ENCODE measurements at places on chromosomes 6 and 20.

- DNase-seq, result no peak
These were observed 32.2 kb downstream of the ILRUN start for GRCh38 chr6:34664256-34664971.

- DNase-seq, result no peak
These were observed 33.3 kb downstream of the CST9L start for GRCh38 chr20:23534801-23535593.

- DNase-seq, result no peak
These were observed 13.3 kb downstream of the IRF4 start for GRCh38 chr6:404685-405423.

- no peak for DNase-seq
These were observed 30.0 kb upstream of the ARHGAP18 start for GRCh38 chr6:129740013-129740412.

GRCh38 chr6:134422426-134423231 lies 104.7 kb upstream of the SGK1 start:
- DNase-seq, result no peak

- DNase-seq, result no peak
These were observed 123.1 kb downstream of the OLIG3 start for GRCh38 chr6:137370871-137371633.

DNA sequence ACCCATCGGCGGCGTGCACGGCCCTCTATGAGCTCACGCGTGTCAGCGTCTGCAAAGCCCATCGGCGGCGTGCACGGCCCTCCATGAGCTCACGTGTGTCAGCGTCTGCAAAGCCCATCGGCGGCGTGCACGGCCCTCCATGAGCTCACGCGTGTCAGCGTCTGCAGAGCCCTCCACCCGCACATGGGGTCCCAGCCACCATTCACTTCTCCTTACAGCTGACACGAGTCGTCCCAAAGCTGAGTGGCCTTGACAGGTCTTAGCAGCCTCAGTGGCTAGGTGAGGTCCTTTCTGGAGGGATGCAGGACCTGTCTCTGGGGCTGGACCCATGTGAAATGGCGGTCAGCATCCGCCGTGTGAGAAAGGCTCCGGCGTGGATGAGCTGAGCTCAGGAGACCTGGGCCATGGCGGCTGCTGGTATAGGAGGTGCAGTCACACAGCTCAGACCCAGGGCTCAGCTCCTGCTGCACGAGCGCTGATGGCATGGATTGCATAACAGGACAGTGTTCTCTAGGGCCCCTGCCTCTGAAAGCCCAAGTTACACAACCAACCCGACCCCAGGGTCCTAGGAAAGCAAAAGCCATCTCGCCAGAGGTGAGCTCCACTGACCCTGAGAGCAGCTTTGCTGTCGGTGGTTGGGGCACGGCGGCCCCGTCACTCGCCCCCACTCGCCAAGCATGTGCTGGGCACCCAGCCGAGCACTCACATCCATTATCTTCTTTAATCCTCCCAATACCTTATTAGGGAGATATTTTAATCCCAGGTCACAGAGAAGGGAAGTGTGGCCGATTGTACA lies 38.9 kb downstream of the DLL1 start:
- DNase-seq, result no peak

GRCh38 chr6:84665401-84665800 lies 99.0 kb downstream of the TBX18 start:
- DNase-seq, result no peak

DNA sequence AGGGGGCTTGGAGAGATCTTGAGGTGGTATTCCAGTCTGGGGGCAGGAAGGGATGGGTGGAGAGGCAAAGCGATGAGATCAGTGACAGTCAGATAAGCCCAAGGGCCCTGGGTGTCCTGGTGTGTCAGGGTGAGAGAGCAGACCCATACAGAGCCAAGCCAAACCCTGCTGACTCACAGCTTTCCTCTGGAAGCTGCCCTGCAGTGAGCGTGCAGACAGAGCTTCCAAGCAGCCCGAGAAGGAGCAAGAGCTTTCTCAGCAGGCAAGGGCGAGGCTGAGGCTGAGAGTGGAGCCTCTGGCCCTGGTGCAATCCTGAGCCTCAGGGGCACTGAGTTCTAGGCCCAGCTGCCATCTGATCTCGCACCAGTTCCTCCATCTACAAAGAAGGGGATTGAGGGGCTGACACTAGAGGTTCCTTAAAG lies 91.1 kb upstream of the HIVEP1 start:
- DNase-seq, result no peak

GRCh38 chr20:59666586-59666985 lies 62.2 kb downstream of the PHACTR3 start:
- no peak for DNase-seq

DNA sequence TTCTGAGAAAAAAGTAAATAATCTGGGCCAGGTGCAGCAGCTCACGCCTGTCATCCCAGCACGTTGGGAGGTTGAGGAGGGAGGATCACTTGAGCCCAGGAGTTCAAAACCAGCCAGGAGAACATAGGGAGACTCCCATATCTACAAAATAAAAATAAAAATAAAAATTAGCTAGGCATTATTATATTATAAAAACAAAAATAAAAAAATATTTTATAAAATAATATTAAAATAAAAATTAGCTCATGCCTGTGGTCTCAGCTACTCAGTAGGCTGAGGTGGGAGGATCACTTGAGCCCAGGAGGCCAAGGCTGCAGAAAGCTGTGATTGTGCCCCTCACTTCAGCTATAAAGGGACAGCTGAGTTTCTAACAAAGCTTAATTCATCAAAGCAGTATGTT lies 362.9 kb downstream of the SMOC2 start:
- no peak for DNase-seq

- no peak for DNase-seq
These were observed 797 bp upstream of the GNRH2 start for GRCh38 chr20:3042625-3043024.

- no peak for DNase-seq
These were observed 731 bp downstream of the TUBB2B start for GRCh38 chr6:3226481-3227362.

DNA sequence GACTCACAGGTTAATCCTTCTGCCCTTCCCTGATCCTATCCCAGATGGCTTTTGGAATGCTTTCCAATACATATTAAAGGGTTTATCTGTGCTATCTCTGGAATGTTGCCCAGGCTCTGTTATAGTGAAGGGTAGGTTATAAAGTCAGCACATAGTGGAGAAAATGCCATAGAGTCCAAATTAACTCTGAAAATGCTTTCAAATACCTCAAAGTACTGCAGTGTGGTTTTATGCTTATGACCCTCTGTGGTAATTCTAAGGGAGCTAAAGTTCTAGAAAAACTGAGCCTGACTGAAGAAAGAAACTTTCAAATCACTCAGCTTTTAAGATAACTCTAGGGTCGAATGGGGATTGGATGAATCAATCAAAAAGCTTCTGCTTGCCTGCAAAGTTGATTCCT lies 159.8 kb downstream of the PLCB1 start:
- DNase-seq, result no peak

DNA sequence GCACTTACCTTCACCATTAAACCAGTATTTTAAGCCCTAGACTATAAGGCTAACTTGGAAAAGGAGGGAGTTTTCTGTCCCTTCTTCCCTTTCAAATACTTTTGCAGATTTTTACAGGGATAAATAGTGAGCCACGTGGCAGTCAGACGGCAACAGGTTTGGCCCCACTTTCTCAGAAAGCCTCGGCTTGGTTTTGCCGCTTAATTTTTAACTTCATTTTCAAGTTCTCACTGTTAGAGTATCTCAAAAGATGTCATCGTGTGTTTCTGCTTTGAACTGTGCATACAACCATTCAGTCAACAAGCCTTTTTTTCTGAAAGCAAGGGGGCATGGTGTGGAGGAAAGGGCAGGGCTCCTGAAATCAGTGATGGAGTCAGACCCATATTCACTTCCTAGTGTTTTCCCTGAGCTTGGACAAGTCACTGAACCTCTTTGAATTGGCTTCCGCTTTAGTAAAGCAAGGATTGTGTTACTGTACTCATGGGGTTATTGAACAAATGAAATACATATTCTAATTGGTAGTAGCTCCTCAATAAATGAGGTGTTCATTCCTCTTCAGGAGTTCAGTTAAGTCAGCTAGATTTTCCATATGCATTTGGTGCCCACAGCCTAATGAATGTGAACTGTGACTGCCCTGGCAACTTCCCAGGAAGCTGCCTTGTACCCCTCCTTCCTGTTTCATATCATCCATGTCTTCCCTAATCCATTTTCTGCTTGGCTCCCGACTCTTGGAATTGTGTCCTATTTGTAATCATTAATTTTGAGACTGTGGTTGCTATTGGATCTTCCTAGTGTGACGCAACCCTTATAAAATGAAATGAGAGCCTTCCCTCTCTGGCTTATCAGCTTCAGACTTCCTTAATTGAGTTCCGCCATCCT lies at the start of gene SLC17A2:
Gene SLC17A2, minus strand, starts transcription at position 160 of the 879 bp plus-strand sequence. CDS start 4,895 bp downstream, outside the sequence.
- DNase-seq, result no peak

DNA sequence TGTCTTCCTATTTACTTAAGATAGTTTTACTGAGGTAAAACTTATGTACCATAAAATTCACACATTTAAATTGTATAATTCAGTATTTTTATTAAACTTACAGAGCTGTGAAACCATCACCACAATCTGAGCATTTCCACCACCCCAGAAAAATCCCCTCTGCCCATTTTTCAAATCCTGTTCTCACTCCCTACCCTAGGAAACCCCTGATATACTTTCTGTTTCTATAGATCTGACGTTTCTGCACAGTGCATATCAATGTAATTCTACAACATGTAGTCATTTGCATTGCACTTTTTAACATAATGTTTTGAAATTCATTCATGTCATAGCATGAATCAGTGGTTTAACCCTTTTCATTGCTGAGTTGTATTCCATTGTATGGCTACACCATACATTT lies 96.7 kb upstream of the OPRM1 start:
- no peak for DNase-seq

DNA sequence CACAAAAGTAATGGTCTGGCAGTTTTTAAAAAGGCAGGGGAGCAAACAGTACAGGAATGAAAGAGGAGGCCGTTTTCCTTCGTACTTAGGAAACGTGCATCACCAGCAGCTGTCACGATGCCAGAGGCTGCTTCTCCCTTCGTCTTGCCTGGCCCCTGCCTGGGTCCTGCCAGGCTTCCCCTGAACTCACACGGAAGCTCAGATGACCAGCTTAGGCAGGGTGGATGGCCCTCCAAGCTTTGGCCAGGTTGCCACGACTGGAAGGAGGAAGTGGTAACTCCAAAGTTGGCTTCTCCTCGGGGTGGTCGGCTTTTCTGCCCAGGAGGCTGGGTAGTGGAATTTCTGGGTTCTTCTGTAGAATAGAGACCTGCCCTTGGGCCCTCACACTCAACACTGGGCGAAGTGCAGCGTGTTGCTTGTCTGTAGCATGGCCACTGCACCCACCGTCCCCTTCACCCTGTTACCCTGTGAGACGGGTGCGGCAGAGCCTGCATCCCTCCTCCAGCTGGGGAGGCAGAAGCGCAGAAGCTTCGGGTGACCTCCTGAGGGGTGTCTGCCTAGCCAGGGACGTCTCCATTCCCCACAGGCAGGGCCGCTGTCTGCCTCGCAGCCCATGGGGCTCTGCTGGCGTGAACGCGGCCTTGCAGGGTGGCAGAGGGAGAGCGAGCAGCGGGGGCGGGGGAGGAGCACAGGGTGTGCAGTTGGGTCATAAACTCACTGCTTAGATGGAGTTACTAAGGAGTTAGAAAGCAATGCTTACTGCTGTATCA lies 18.4 kb upstream of the RBM38 start:
- DNase-seq, result no peak

DNA sequence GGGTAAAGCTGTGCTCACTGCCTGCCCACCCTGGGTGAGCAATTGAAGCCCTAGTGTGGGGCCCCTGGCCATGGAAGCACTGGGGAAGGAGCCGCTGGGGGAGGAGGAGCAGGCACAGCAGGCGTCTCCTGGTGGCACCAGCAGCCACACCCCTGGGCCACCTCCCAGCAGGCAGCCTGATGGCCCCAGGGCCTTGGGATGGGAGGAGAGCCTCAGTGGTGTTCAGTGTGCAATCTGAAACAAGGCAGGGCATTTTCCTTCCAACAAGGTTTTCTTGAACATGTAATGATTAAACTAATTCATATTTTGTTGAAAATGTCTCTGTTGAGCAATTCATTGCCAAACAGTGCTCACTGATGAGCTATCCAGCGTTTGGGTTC lies 151.0 kb downstream of the ZDHHC14 start:
- no peak for DNase-seq

DNA sequence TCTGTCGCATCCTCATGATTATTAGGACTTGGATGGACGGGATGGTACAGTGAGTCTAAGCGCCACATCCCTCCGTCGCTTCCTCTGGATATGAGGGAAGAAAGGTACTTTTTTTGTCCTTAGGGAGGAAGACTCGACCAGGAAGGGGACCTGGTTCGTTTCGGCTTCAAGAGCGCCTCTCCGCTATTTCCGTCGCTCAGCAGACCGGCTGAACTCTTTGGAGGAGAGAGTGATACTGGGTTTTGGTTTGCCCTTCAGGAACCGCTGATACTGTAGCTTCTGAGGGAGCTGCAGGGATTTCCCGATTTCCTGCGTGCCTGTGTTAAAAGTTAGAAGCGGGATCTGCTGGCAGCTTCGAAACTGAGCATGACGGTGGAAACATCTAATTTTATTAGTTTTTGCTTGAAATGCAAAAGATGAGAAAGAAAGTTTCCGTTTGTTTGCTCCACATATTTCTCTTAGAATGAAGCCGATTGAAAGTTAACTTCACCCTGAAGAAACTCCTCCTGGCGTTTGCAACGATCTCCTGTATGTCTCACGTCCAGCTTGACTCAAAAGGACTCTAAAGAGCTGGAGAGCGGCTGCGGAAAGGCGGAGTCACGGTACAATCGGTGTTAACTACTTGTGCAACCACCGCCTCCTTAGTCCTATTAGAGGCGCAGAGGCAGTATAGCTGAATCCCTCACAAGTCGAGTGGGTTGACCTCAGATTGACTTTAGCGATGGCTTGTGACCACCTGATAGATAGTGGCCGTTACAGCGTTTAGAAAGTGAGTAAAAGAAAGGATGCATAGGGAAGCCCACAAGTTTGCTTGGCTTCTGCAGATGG lies 129.4 kb downstream of the TRIM27 start:
- no peak for DNase-seq

GRCh38 chr20:18428490-18429173 lies 38.2 kb downstream of the DZANK1 start:
- no peak for DNase-seq

- no peak for DNase-seq
These were observed 29.0 kb downstream of the SLC12A5 start for GRCh38 chr20:46057856-46058598.

DNA sequence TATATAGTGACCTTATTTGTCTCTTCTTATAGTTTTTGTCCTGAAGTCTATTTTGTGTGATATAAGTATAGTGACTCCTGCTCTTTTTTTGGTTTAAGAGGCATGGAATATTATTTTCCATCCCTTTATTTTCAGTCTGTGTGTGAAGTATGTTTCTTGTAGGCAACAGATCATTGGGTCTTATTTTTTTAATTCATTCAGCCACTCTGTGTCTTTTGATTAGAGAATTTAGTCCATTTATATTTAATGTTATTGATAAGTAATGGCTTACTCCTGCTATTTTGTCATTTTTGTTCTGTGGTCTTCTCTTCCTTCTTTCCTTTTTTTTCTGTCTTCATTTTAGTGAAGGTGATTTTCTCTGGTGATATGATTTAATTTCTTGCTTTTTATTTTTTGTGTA lies 51.4 kb upstream of the TOP1 start:
- no peak for DNase-seq

- DNase-seq, result no peak
These were observed 899.0 kb downstream of the TFAP2A start for GRCh38 chr6:9515633-9516606.

- DNase-seq, result no peak
These were observed at the start of gene CCR6 for GRCh38 chr6:167122827-167123657. Gene CCR6 (plus strand): TSS chr6:167123096. CDS start chr6:167136135, 13,039 bp downstream.
